ENCODE measurements at places on chromosomes 1 and 21.

- DNase-seq = no peak
Observed at GRCh38 chr21:43716376-43717165, 2.4 kb upstream of the PDXK start.

DNA sequence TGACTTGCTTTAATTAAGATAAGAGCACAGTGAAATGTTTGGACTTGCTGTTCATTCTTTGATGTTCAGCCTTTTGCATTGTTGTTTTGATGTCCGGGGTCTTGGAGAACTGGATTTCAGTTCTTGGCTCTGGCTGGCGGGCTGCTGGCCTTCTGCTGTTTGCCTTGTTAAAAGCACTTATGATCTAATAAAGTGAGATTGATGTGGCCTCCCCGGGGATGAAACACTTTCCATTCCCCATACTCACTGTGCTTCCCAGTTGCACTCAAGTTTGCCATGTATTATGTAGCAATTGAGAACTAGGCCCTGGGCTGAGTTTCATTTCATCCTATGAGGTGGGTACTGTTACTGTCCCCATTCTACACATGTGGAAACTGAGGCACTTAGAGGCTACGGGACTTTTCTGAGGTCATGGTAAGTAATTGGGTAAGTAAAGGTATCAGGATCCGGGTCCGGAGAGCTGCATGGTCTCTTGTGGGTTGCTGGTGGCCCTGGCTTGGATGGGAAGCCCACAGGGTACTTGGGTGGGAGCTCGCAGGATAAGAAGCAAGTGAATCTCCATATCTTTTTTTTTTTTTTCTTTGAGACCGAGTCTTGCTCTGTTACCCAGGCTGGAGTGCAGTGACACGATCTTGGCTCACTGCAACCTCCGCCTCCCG lies 127.7 kb upstream of the ZBTB40 start:
- no peak for DNase-seq

GRCh38 chr1:46021046-46021996 lies 111.1 kb downstream of the PIK3R3 start:
- DNase-seq = no peak

DNA sequence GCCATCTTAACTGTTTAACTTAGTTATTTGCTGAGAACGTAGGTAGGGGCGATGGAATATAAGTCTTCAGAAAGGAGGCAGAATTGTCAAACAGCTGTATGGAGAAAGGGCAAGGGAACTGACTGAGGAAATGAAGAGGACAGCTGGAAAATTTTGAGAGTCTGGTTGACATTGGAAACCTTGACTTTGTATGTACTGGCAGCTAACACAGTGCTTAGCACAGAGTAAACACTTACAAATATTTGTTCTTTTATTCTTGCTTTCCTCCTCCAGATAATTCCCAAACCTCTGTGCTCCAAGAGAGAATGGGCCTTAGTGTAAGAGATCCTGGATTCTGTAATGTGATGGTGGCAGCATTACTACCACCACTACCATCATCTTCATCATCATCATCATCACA lies 91.3 kb downstream of the ZSCAN20 start:
- no peak for DNase-seq

DNA sequence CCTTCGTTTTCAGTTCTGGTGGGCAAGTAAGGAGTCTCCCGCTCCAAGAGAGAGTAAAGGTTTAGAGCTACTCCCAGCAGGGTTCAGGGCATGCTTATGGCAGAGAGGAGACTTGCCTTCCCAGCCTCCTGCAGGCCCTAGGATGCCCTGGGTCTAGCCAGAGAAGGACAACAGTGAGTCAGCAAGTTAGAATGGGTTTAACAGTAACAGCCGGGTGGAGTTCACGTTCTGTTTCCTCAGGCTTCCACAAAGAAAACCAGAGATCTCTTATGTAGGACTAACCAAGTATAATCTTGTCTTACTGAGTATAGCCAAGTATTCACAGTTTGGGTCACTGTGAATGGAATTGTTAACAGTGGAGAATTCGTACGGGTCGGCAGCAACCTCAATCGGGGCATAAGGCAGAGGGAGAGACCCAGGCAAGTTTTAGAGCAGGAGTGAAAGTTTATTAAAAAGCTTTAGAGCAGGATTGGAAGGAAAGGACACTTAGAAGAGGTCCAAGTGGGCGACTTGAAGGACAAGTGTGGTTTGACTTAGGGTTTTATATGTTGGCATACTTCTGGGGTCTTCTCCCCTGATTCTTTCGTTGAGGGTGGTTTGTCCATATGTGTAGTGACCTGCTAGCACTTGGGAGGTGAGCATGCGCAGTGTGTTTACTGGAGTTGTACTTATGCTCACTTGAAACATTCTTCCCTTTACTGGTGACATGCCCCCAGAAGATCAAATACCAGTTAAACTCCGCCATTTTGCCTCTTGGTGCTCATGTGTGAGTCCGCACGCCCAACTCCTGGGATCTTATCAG lies 4.5 kb downstream of the OVAAL start:
- DNase-seq = no peak

GRCh38 chr1:10737651-10738050 lies 58.8 kb downstream of the CASZ1 start:
- no peak for DNase-seq

DNA sequence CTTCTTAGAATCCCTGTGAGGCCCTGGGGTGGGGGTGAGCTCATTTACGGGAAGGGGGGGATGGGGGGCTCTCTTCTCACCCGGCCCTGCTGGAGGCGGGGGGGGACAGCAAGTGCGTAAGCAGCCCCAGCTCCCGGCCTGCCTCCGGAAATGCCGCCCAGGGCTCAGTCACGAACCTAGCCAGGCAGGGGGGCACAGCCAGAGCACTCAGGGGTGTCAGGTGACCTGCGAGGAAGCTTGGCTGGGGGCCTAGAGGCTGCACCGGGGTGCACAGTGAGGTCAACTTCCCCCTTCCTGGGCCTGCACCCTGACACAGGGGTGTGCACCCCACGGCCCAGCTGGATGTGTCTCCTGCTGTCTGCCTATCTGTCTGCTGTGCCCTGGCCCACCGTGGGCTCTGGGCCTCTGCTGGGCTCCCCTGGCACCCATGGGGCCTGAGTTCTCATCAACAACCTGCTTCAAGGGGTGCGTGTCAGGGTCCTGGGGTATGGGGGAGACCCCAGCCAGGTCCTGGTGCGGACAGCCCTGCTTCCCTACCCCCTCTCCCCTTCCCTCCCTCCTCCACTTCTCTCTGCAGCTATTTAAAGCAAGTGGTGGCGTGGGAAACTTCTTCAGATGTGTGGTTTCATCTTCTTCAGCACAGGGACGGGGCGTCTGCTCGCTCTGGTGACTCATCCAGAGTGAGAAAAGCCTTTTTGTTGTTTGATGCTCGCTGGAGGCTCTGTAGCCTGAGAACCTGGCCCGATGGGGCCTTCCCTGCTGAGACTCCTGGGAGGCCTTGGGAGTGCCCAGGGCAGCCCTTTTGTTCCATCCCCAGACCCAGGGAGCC lies 92.5 kb upstream of the RUNX3 start:
- peak; percentile 92 for DNase-seq

DNA sequence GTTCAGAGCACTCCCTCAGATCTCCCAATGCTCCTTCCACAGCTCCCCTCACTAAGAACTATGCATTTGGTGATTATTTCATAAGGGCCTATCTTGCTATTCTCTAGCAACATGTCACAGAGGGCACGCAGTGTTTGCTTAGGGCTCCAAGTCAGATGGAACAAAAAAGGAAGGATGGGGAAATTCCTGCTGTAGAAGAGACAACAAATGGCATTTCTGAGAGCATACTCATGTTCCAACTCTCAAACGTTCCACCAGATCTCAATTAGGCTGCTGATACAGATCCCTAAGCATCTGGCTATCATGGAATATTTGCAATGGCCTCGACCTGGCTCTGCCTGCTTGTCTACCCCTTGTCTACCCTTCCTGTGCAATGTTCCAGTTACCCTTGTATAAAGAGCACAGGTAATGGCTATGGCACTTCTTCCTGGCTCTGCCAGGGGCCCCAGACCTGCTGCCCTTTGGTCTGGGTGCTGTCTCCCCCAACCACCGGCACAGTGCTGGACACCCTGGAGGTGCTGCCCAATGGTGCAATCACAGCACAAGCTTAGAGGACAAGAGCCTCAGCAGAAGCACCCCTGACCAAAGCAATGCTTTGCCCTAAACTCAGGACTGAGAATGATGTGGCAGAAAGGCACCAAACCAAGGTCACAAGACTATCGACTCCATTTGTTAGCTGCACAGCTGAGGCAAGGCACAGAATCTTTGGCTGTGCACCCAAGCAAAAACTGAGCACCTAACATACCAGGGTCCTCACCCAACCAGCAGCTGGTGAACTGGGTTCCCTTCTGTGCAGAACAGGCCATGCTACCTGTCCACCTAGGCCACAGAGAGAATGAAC lies 3.6 kb downstream of the PARP1 start:
- DNase-seq = peak; percentile 22

DNA sequence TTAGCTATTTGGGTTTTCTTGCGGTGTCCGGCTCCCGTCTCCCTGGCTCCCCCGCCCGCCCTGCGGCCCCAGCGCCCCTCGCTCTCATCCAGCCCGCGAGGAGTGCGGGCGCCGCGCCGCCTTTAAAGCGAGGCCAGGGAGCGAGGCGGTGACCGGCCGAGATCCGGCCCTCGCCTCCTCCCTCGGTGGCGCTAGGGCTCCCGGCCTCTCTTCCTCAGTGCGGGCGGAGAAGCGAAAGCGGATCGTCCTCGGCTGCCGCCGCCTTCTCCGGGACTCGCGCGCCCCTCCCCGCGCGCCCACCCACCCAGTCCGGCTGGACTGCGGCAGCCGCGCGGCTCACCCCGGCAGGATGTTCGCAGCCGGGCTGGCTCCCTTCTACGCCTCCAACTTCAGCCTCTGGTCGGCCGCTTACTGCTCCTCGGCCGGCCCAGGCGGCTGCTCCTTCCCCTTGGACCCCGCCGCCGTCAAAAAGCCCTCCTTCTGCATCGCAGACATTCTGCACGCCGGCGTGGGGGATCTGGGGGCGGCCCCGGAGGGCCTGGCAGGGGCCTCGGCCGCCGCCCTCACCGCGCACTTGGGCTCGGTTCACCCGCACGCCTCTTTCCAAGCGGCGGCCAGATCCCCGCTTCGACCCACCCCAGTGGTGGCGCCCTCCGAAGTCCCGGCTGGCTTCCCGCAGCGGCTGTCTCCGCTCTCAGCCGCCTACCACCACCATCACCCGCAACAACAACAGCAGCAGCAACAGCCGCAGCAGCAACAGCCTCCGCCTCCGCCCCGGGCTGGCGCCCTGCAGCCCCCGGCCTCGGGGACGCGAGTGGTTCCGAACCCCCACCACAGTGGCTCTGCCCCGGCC lies 492 bp downstream of the HLX start:
- no peak for DNase-seq

GRCh38 chr1:213793482-213794067 lies 194.2 kb upstream of the PROX1 start:
- DNase-seq = no peak

DNA sequence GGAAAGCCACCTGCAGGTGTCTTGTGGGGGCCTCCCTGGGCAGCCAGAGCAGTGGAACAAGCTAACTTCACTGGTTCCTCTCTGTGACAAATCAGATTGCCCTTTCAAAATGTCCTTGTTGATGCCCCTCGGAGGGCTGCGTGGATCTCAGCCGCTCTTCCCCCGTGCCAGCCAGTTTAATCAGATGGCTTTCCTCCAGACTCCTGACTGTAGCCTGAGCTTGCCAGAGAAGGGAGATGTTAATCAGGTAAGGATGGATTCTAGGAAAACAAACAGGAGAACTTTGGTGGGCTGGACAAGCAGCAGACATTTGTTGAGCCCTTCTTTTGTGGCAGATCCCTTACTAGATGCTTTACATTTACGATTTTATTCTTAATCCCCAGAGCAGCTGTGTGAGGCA lies 88.2 kb downstream of the DMRTA2 start:
- no peak for DNase-seq

- DNase-seq = no peak
Observed at GRCh38 chr1:45331436-45332345, 5.0 kb downstream of the HPDL start.

GRCh38 chr1:54745274-54745673 lies 19.0 kb downstream of the PARS2 start:
- no peak for DNase-seq

DNA sequence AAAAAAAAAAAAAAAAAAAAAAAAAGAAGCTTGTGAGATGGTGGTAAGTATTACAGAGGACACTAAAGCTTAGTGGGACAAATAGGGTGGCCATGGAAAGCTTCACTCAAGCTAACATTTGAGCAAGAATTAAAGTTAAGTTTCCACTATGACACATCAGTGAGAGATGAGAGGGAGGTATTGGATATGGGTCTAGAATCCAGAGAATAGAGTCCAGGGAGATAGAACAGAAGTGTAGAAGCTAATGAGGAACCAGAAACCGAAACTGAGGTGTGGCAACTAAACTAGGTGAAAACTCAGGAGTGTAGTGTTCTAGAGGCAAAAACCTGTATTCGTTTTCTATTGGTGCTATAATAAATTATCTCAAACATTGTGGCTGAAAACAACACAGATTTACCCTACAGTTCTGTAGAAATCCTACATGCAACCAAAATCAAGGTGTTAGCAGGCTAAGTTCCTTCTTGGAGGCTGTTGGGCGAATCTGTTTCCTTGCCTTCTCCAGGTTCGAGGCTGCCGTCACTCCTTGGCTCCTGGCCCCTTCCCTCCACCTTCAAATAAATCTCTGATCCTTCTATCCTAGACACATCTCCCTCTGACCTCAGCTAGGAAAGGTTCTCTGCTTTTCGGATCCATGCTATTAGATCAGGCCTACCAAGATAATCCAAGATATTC lies 36.2 kb downstream of the PTP4A2 start:
- DNase-seq = no peak

DNA sequence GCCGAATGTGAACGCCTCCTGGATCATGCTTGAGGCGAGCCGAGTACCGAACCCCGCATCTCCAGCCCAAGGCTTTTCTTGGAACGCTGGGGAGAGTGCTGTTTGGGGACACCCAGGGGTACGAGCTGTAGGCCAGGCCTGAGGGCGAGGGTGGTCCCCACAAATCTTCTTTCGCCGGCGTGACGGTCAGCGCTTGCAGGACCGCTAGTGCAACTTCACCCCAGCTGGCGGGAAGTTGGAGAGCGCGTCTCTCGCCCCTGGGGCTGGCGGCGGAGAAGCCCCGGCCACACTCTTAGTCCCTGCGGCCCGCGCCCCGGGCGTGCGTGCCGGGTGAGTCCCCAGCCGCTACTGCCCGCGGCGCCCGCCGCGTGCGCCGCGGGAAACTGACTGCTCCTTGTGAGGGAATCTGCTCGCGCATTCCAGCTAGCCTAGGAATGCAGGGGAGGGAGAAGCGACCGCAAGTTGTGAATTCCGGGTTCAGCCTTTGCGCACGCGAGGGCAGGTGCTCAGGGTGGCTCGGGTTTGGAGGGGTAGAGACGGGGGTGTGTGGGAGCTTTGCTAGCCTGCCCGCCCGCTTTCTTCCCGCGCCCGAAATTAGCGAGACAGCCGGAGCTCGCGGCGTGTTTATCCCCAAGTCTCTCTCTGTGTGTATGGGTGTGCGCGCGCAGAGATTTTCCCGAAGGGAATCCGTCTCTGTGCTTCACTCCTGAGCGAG lies 884 bp downstream of the LHX4 start:
- peak; percentile 20 for DNase-seq

Measured in fibroblast of skin of left quadriceps (primary cell).